ENCODE measurements at places on chromosomes 4 and X. TPM values are rescaled to one million over a fixed set of nuclear protein-coding genes. Genes with fewer than 3 reads are reported as not detected.

GRCh38 chrX:107360788-107361360 is 88.6 kb upstream of the FRMPD3 start:
- no peak for DNase-seq

DNA sequence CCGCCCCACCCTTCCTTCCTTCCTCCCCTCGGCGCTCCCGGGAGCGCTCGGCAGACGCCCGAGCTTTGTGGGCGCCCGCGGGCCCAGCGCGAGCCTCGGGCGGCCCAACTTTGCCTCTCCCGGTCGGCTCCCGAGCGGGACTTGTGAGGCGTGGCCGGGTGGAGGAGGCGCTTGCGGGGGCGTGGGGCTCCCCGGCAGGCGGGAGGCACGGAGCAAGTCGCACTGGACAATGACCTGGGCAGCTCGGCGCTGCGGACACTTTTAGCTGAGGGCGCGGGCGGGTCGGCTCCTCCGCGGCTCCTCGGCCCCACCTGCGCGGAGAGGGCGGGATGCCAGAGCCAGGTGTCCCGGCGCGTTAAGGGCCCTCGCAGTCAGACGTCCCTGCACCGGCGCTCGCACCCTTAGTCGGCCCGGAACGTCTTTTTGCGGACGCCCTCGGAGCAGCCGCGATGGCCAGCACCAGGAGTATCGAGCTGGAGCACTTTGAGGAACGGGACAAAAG is 385 bp downstream of the DCLK2 start:
- peak; percentile 74 for DNase-seq

DNA sequence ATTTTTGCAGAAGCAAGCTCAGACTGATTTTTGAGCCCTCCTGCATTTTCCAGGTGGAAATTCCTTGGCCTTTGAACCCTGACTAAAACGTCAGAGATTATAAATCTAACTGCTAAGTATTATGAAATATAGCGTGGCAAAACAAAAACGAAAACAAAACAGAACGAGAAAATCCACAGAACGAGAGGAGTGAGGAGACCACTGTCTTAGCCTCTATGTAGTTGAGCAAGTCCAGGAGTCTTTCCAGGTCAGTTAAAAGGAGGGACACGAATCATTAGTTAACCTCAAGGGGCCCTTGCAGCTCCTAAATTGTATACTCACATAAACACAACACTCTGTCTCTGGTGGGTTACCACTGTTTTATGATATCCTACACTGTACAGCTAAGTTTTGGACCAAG is 80.2 kb downstream of the SYNPO2 start:
- DNase-seq = peak; percentile 24

DNA sequence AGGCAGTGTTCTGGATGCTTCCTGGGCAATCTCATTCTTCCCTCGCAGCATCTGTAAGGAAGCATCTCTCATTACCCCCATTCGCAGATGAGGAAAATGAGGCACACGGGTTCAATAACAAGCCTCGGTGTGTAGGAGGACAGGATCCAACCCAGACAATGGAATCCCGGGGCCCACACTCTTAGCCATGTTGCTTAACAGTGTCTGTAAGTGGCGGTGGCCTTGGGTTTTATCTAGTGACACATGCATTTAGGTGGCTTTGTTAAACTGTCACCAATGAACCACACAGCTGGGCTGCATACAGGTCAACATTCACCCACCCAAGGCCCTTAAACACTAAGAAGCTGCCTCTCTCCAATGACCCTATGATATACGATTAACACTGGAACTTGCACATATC is 22.6 kb downstream of the RELL1 start:
- DNase-seq = no peak

GRCh38 chr4:109294006-109294405 is 8.5 kb downstream of the COL25A1 start:
- DNase-seq = no peak

GRCh38 chr4:1009542-1010394 is 1.7 kb upstream of the FGFRL1 start:
- peak; percentile 82 for DNase-seq

DNA sequence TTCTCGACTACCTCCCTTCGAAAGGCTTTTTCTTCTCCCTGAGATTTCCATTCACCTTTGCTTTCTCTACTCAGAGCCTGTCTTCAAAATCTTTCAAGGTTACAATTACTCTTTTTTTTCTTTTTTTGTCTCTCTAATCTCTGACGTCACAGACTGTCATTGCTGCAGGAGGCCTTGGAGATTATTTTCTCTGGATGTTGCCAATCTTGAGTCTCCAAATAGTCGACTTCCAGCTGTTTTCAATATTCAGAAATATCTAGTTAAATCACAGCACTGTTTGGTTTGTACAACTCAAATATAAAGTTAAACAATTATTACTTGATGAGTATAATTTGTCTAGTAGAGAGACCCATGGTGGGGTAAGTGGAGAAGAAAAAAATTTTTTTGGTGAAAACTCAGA is 359.0 kb upstream of the BOD1L1 start:
- DNase-seq = no peak

TCEAL7 gene
- 292 TPM for total RNA-seq
